SJSA1 (cell line): ENCODE measurements at places on chromosomes 5 and 9.

- no peak for DNase-seq
Observed at GRCh38 chr9:72199238-72199637, 50.0 kb downstream of the GDA start.

- DNase-seq: no peak
Observed at GRCh38 chr9:103617046-103617445, 477.1 kb upstream of the SMC2 start.

- no peak for DNase-seq
Observed at GRCh38 chr5:5271786-5272321, 131.7 kb downstream of the ADAMTS16 start.

DNA sequence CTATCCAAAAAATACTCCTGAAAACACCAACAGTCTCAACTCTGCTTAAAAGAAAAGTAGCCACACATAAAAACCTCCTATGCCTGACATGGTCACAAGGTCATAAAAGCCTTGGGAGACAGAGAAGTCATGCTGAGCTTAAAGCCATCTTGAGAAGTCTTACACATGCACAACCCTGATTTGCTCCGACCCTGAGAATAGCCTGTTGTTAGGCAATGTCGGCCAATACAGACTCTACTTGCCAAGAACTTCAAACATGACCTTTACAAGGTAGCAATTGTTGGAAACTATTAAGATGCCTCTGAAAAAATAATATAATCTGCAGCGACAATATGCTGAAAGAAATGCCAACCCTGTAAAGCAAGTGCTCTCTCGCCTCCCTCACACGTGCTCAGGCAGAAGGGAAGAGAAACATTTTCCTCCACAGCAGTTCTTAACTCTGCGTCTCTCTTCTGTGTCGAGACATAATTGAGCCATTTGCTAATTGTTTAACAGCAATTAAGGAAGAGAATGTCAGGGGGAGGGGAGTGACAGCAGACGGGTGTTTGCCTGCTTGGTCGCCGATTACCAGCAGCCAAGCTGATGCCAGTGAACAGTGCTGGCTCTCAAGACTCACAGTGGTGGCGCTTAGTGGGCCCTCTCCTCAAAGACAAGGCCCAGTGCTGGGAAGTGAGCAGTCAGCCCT, 393.6 kb downstream of the SPOCK1 start:
- DNase-seq: no peak

DNA sequence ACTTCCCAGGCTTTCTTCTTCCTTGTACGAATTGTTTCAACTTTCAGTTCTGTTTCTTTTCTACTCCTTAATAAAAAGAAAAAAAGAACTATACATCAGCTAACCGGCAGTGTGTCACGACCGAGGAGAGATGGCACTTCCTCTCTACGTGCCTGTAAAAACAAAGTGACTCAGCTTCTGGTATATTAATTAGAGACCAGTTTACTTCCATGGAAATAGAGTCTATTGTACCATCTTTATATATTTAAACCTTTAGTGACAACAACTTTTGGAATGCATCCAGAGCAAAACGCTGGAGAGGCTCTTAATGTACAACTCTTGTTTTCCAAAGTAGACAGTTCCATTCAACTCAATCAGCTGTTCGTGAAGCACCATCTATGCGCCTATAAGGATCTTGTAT, 94.5 kb upstream of the LIFR start:
- DNase-seq: peak; percentile 64

DNA sequence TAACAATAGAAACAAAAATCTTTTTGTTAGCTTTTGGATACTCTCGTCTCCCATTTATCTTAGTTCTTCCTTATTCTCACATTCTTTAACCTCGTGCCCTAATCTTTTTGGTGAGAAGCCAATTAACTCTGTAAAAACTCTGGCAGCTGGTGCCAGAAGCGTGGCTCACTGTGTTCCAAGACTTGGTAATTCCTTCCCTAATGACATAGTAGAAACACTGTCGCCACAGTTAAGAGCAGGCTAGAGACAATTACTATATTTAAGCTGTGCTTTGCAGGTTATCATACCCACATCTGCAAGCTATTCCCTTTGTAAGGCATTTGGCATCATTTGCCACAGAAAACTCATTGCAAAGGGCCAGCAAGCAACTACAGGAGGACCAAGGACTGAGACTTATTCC, 160.9 kb upstream of the PIK3R1 start:
- DNase-seq: no peak

- no peak for DNase-seq
Observed at GRCh38 chr5:58113172-58113571, 346.7 kb downstream of the PLK2 start.

DNA sequence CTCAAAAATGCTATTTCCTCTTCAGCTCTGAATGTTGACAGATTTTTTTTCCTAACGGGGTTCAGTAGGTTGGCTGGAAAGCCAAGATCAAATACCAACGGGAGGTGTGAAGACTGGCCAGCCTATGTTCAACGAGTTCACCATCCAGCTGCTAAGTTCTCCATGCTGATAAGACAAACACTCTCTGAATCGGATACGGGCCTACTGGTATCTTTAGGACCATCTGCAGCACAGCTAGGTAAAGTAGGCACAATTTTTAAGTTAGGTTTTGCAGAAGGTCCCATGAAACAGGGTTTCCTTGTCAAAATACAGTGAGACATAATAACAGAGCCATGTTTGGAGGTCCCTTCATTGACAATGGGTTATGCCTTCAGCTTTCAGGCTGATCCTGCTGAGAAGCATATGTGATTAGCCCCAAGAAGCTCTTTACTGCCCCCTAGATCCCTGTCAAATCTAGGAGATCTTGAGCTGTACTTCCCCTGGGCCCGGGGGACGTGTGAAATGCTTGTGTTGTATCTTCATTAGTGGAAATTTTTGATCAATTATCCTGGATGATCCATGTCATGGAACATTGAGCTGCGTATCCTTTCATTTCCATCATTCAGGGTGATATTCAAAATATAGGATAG, 60.6 kb downstream of the PGM5 start:
- DNase-seq: no peak

GRCh38 chr9:124743686-124744348, 27.3 kb downstream of the NR6A1 start:
- no peak for DNase-seq

GRCh38 chr9:81851340-81851739, 76.9 kb upstream of the SPATA31D4 start:
- DNase-seq: no peak

DNA sequence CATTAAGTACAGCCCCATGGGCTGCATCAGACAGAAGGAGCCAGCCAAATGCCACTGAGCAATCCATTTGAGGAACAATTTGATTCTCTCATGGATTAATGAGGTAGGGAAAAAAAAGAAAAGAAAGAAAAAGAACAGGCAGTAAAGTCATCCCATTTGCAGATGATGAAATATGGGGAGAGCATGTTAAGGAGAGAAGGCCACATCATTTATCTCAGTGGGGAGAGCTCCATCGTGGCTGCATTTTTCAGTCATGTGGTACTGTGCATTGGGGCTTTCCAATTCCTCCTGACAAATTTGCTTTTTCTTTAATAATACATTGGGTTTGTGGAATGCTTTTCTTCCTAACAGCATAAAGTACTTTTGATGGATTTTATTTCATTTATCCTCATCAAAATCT, 375.2 kb upstream of the TLE4 start:
- no peak for DNase-seq
